Left cardiac atrium (tissue), 4 donors: ENCODE measurements at places on chromosomes 7 and 10.

DNA sequence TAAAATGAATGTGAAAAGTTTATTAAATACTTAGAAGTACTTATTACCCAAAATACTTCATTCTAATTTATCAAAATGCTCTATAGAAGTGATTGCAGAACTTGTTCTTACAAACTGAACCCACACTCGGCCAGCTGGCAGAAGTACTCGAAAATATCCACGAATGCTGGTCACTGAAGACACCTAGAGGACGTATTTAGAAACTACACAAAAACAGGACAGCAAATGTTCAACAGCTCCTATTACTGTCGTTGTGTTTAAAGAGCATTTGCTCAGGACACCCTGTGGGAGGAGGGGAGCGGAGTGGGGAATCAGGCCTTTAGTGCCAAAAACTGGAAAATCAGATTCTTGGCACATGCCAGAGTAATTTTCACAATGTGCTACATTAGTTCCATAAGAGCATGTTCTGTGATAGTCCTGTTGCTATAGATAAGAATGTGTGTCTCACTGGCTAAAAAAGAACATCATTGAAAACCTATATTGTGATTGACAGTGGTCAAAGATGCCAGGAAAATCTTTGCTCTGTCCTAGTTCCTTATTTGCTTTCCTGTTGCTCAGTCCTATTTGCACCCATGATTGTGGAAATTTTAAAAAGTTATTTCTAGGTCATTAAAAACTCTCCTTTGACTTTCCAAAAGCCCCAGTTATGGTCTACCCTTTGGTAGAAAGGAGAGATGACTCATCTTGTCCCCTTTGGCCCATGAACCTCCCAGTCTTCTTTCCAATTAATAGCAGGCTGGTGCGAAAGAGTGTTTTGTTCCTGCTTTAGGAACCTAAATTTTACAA lies 49.0 kb upstream of the NRBF2 start:
- DNase-seq: peak; percentile 73

- no peak for DNase-seq
Observed at GRCh38 chr10:21406595-21407193, 118.8 kb downstream of the SKIDA1 start.

DNA sequence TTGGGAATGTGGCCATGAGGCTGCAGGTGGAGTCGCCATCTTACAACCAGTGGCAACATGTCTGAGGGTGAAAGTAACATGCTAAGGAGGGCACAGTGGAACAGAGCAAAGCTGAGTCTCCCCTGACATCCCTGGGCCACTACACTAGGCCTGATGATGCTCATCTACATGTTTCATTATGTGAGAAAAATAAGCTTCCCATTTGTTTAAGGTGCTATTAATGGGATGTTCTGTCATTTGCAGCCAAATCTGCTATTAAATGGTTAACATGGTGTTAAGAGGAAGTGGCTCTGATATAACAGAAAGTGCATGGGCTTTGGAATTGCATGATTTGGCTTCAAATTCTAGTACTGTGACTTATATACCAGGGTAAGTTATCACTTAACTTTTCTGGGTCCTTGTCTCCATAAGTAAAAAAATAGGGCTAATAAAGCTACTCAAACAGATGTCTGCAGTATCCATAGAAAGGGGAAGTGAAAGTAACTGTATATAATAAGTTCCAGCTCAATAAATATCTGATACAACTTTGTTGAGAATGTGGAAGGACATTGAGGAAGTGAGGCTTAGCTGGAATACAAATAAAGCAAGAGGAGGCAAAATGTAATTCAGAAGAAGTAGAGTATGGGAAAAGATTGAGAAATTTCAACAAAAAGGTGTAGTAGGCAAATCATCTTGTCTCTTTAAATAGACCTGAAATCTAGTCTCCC lies 158.9 kb downstream of the RTKN2 start:
- DNase-seq: no peak

GRCh38 chr7:20596653-20597052 lies 18.8 kb upstream of the ABCB5 start:
- DNase-seq: no peak

DNA sequence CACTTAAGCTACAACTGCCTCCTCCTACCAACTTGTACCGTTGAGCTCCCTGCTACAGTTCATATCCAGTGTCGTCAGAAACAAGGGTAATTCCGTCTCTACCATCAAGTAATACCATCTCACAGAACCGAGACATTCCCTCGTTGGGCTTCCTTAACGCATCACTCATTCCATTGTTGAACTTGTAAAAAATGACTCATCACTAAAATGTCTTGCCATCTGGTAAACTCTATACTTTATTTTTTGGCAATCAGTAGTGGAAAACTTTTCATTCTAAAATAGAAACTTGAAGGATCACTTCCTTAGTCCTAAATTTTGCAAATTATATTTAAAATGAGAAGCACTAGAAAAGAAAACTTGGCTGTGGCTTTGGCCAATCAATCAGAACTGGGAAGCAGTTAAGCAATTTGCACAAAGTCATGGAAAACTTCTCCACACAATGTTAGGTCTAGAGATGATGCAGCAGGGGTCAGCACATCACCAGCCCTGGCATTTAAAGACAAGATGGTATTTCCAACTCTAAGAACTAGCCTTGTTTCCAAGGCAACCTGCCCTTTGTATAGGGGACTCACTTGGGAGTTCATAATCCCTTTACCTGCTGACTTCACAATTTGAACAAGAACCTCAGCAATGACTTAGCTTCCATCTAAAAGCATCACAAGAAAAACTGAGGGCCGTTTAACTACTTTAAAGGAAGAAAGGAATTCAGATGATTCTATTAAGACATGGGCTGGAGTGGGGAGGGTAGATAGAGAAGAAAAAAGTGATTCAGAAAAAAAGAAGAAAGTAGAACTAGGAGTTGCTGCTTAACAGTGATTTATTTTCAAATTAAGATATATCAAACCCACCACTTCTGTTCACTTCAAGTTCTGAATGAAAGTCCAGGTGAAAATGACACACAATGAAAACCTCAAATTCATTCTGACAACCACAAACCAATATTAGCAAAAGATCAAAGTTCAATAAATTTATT lies 288.1 kb downstream of the PARD3 start:
- no peak for DNase-seq

DNA sequence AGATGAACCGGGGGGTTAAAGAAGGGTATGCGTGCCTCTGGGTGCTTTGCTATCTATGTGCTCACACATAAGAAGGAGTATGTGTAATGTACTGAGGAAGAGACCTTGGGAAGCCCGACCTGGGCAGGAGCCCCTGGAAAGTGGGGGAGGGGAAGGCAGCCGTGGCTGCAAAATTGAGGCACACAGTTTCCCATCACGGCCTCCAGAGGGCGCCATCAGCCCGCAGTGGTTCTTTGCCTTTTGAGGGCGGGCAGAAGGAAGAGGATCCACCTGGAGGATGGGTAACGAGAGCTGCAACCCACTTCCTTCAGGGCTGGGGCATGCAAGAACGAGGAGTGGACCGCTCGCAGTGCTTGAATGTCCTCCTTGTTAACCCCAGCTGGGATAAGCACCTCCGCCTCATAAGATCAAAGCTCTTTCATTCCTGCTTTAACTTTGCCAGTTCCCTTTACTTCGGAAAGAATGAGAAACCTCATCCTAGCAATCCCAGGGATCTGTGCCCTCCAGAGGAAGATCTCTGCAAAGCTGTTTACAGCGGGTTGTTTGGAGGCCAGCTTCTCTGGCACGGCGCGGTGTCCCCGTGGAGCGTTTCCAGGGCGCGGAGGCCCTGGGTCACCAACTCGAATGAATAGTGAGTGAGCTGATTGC lies 77.9 kb downstream of the PCGF5 start:
- DNase-seq: peak; percentile 74

- DNase-seq: no peak
Observed at GRCh38 chr7:42024537-42024936, 212.5 kb downstream of the GLI3 start.

- DNase-seq: no peak
Observed at GRCh38 chr7:48182718-48183369, 11.6 kb downstream of the ABCA13 start.

GRCh38 chr10:102581981-102582580 lies 62.2 kb upstream of the TRIM8 start:
- no peak for DNase-seq
